ENCODE measurements at places on chromosomes 6 and 20.

DNA sequence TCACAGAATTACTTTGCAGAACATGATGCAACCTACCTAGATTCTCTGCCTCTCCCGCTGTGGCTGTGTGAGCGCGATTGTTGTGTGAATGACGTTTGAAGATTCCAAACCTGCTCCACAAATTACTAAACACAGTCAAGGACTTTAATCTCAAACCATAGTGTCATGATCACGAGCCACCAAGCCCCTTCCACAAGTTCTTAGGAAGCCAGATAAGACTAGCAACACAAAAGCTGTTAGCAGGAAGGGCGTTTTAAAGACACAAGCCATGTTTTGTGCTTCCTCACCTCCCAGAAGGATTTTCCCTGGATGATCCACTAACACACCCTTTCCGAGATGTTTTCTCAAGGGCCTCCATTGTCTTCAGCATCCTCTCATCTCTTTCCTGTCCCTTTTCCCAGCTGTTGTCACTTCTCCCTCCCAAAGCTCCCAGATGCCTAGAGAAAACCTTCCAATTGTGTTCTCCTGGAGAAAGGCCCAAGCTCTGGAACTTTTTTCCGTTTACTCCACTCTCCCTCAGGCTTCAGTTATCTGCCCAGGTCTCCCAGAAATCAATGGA, 12.8 kb downstream of the OPN5 start:
- no peak for DNase-seq

GRCh38 chr6:13280254-13280653, 48.1 kb downstream of the TBC1D7 start:
- DNase-seq = no peak

DNA sequence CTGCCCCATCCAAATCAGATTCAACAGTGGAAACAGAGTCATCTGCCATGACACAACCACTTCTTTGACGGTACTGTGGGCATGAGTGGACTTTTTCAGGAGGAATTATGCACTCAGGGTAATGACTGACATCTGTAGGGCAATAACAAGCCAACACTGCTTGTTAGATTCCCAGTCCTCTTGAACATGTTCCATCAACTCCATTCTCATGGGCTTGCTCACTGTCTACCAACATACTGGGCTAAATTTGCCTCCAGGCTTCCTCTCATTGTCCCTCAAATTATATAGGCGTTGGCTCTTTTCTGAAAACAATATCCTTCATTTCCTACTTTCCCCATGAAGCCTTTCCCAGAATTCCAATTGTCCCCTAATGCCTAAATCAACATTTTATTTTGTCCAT, 43.1 kb downstream of the ANKEF1 start:
- no peak for DNase-seq

GRCh38 chr6:27505209-27506027, 32.5 kb upstream of the ZNF184 start:
- no peak for DNase-seq

- DNase-seq = peak; percentile 58
Observed at GRCh38 chr6:14066782-14067406, 50.7 kb upstream of the CD83 start.

All from inflammatory macrophage (primary cell).